ENCODE measurements at places on chromosomes 6 and 20.

DNA sequence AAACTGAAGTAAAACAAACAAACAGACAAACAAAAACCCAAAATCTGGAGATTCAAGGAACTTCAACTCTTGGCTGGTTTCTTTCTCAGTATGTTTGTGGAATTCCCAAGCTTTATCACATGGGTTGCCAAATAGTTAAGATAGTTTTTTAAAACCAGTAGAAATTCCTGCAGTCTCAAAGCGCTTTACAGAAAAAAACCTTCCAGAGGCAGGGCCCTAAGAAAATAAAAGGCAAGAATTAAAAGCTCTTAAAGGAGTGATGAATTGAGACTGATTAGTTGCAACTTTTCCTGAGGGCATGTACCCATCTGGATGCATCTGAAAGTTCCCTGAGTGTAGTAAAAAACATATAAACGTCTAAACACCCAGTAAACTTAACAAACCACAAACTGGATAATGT is 25.9 kb upstream of the PTCHD4 start:
- no peaks in the 10 kb centered on the region for H3K27me3 ChIP-seq
- H3K4me1 ChIP-seq: no peaks in the 10 kb centered on the region
- H3K4me3 ChIP-seq: no peak overlapping the region
- no peaks in the 10 kb centered on the region for H3K36me3 ChIP-seq

DNA sequence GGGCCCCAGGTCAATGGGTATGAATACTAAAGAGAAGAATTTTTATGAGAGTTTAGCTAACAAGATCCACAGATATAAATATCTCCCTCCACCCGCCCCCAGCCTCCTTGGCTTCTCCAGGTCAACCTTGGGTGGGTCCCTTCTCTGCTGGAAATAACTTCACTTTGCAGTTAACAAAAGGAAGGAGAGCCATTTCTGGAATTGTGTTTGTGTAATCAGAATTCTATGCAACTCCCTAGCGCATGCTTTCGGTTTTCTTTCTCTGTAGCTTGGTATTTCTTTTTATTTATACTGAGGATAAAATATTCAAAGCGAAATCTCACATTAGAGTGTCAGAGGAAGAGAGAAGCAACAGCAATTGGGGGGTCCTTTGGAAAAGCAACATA is 27.1 kb downstream of the RIPOR2 start:
- H3K4me3 ChIP-seq: no peak overlapping the region
- peaks cover 83% of the 10 kb centered on the region for H3K27me3 ChIP-seq
- no peak overlapping the region for H3K27ac ChIP-seq
- no peaks in the 10 kb centered on the region for H3K36me3 ChIP-seq
- no peak for DNase-seq
- peaks cover 9% of the 10 kb centered on the region for H3K4me1 ChIP-seq

- H3K4me3 ChIP-seq: no peak overlapping the region
- no peak overlapping the region for H3K27ac ChIP-seq
- DNase-seq: no peak
- H3K27me3 ChIP-seq: no peaks in the 10 kb centered on the region
Measured at GRCh38 chr20:39290575-39290974, 328.4 kb downstream of the DHX35 start.

DNA sequence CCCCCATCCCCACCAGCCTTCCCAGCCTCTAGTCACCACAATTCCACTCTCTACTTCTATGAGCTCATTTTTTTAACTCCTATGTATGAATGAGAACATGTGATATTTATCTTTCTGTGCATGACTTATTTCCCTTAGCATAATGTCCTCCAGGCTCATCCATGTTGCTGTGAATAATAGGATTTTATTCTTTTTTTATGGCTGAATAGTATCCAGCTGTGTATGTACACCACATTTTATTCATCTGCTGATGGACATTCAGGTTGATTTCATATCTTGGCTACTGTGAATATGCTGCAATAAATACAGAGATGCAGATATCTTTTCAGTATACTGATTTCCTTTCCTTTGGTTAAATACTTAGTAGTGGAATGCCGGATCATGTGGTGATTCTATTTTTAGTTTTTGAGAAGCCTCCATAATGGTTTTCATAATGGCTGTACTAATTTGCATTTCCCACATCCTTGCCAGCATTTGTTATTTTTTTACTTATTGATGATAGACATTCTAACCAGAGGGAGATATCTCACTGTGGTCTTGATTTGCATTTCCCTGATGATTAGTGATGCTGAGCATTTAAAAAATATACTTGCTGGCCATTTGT is 194.9 kb downstream of the PACRG start:
- no peaks in the 10 kb centered on the region for H3K4me1 ChIP-seq
- no peak for DNase-seq
- no peaks in the 10 kb centered on the region for H3K27me3 ChIP-seq
- no peak overlapping the region for H3K27ac ChIP-seq
- H3K4me3 ChIP-seq: no peak overlapping the region

DNA sequence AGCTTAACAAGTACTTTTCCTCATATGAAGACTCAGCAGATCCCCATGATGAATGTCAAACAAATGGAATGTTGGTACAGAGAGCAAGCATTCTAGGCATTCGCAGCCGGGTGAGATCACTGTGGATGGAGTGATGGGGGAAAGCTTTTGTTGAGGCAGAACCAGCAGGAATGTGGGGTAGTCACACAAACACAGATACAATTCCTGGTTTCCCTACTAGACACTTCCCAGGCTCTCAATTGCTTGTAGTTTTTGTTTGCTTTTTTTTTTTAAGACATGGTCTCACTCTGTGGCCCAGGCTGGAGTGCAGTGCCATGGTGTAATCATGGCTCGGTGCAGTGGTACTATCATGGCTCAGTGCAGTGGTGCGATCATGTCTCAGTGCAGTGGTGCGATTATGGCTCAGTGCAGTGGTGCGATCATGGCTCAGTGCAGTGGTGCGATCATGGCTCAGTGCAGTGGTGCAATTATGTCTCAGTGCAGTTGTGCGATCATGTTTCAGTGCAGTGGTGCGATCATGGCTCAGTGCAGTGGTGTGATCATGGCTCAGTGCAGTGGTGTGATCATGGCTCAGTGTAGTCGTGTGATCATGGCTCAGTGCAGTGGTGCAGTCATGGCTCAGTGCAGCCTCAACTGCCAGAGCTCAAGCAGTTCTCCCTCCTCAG is 15.4 kb upstream of the IER3 start:
- DNase-seq: peak; percentile 97
- H3K27ac ChIP-seq: peak overlapping the region; percentile 80
- H3K4me3 ChIP-seq: no peak overlapping the region
